ENCODE measurements at places on chromosomes 2 and 18. TPM values are rescaled to one million over a fixed set of nuclear protein-coding genes. Genes with fewer than 3 reads are reported as not detected.

RND3 gene
- 64.4 TPM for total RNA-seq

ABCG8 gene
- total RNA-seq, result not detected

SP140 gene
- total RNA-seq, result not detected

FAM110C gene
- not detected for total RNA-seq

POTEJ gene
- total RNA-seq, result not detected

CYP27A1 gene
- 18.2 TPM for total RNA-seq

PLCL1 gene
- 10.7 TPM for total RNA-seq

CSRNP3 gene
- total RNA-seq, result 0.46 TPM

HRH4 gene
- not detected for total RNA-seq

ANKRD62 gene
- not detected for total RNA-seq

ANKRD53 gene
- total RNA-seq, result 0.32 TPM

PROC gene
- total RNA-seq, result not detected

GPR148 gene
- not detected for total RNA-seq

CAMKMT gene
- total RNA-seq, result 6.5 TPM

OBSL1 gene
- 13.2 TPM for total RNA-seq

CD207 gene
- 0.30 TPM for total RNA-seq

XDH gene
- not detected for total RNA-seq

PROM2 gene
- total RNA-seq, result 0.65 TPM

LYPD1 gene
- 19.5 TPM for total RNA-seq

Data from epithelial cell of umbilical artery (primary cell).